ENCODE measurements at places on chromosomes 5 and 9.

DNA sequence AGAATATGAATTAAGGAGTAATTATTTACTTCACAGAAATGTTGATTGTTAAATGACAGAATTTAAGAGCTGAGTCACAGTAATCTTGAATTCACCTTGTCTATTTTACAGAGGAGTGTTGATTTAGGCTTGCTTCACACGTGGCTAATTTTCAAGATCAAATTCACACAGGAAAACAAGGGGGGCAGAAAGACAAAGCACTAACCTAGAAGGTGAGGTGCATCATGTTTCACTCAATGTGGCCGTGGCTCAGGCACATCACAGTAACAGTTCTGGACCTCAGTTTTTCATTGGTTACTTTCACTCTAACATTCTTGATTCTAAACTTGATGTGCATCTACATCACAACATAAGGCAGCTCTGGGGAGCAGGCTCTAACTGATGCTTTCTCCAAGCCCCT, 69.6 kb upstream of the GNAQ start:
- no peak for DNase-seq

DNA sequence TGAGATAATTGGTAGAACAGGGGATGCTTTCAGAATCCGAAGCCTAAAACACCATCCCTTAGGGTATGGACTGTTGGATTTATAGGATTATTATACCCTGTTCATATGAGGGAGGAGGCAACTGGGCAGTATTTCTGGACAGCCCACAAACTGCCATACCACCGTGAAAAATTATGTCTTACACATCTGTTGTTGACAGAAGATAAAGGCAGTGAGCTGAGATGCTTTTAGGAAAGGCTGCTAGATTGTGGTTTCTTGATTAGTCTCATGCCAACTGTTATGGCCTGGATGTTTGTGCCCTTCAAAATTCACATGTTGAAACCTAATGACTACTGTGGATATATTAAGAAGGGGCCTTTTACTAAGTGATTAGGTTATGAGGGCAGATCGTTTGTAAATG, 83.7 kb upstream of the DHFR start:
- no peak for DNase-seq

GRCh38 chr5:13081116-13081515, 863.4 kb downstream of the DNAH5 start:
- DNase-seq = no peak

DNA sequence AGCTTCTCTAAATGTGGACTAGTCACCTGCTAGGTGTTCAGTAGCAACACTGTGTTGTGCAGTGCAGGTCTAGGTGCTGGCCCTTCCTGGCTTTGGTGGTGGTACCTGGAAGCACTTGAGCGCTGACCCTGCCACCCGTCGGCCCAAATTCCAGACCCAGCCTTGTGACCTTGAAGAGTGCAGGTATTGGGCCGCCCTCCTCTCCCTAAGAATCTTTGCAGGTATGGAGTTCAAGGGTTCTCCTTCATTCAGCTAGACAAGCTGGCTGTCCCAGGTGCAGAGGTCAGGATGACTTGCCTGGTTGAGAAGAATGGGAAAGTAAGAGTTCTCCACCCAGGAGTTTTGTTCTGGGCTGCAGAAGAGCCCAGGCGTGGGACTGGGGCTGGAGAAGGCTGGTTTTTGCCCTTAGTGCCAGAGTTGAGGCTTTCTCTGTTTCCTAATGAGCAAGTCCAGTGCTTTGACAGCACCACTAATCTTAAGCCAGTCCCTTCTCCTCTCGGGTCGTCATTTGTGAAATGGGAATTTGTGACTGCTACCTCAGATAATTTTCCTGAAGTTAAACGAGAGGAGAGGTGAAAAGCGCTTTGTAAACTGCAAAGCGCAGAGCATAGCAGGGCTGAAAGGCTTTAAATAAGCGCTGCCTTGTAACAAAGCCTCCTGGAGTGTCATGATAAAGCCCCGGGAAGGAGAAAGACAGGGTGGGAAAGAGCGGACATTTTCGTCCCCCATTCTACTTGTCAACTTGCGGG, 4.0 kb downstream of the FOXE1 start:
- DNase-seq = no peak

DNA sequence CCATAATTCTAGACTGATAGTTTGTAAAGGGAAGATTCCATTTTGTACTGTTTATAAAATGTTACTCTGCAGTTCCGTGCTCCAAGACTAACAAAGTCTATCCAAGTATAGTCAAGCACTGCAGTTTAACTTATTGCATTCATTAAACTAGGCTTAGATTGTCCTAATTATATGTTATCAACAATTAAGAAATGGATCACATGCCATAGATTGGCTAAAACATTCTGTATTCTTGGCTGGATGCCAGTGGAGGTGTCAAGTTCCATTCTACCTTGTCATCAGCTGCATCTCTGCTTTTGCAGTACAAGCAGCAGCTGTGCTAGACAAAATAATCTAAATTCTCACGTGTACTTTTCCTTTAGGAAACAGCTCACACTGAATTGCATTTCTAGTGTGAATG, 69.4 kb upstream of the MEF2C start:
- DNase-seq = no peak

DNA sequence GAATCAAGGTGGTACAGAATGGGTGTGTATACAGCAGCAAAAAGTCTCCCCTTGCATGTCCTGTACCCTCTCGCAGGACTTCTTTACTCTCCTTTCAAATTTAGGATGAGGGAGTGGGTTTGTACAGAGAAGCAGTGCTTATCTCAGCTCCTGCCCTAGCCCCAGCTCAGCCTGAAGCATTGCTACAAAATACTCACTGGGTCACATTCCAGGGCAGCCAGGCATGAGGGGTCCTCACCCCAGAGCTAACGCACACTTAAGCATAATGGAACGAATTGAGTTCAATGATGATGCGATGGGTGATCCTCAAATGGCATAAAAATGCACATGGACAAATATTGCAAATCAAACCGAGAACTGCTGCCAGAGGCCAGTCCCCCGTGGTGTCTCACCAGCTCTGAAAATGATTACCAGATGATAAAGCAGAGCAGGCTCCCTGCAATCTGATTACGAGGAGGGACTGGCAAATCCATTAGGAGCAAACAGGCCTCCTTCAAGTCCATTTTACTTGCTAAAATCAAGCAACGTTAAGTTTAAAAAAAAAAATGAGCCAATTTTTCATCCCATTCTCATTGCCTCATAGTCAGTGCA, 231.6 kb upstream of the TAS2R1 start:
- DNase-seq = peak; percentile 74

- DNase-seq = peak; percentile 72
Observed at GRCh38 chr5:138874771-138875551, at the start of gene LRRTM2. LRRTM2 (minus strand) TSS chr5:138875335; CDS start chr5:138874911, 424 bp downstream.

DNA sequence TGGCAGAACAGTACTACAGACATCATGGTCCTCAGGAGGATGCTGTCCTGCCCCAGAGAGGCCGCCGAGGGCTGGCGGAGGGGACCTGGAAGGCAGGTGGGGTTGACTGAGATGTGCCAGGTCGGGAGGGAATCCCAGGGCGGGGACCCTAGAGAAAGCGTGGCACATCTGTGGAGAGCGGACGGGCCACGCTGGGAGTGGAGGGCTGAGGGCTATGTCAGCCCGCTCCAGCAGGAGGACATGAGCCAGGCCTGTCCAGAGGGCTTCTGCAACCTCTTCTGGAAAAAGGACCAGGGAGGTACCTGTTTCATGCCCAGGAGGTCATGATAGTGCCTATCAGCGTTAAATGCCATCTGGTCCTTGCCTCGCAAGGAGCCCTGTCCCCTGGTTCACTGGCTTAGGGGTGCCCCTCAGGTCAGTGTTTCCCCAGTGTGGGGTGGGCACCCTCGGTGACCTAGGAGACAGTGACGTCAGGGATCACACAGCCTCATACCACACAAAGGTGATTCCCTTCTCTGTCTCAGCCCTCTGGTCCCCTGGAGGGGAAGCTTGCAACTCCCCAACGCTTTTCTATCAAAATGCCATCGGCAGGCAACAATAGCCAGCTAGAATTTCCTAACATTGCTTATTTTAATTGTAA, 103.6 kb upstream of the IER5L start:
- DNase-seq = no peak

DNA sequence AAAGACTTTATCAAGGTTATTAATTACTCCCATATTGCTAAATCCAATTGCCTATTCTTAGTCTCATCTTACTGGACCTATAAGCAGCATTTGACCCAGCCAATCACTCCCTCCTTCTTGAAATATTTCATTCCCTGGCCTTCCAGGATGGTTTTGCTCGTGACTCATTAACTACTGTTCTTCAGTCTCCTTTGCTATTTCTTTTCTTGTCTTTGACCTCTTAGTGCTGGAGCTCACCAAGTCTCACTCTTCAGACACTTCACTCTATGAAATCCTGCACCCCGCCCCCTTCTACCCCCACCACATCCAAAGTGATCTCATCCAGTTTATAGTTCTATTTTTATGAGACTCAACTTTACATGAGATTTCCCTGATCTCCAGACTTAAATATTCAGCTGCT, 803.1 kb upstream of the WWC1 start:
- DNase-seq = no peak

- no peak for DNase-seq
Observed at GRCh38 chr5:75262271-75262670, 25.6 kb upstream of the ANKRD31 start.

- DNase-seq = no peak
Observed at GRCh38 chr9:28318515-28318914, 745.2 kb upstream of the C9orf72 start.

Data from AG10803 (cell line).